ENCODE measurements at places on chromosomes 3 and 15.
A peak's percentile ranks its signal among the peaks of the same experiment; 100 is the strongest.

DNA sequence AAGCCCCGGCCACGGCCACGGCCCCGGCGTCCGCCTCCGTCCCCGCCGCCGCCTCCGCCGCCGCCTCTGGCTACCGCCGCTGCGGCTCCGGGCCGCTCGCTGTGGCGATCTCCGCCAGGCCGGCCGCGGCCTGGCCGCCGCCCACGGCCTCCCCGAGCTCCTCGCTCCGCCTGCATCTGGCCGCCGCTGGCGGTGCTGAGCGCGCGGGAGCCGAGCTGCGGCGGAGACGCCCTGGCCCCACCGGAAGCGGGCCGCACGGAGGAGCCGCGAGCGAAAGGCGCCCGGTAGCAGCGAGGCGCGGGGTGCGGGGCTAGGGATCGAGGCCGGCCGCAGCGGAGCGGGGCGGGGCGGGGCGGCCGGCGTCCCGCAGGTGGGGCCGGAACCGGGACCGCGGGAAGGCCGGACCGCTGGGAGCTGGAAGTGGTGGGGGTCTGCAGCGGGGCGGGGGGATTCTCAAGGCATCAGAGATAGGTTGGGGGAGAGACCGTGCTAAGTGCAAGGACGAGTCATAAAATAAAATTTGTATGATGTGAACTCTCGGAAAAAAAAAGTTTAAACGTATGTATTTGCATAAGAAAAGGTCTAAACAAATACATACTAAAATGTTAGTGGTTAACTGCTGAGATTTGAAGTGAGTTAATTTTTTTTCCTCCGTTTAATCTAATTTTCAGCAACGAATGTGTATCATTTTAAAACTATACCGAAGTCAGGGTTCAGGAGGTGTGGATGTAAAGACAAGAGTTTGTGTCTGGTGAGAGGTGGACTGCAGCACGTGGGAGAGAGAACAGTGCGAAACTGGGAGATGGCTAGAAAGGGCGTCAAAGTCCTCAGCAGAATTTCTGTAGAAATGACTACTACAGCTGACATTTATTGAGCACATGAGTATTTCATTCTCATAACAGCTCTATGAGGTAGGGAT, at the start of gene AVEN:
TSS of gene AVEN (minus strand) at position 334 of the 919 bp plus-strand sequence. CDS start at position 176, 158 bp downstream.
- peak; percentile 65 for DNase-seq

- no peak for DNase-seq
These were observed 469.3 kb downstream of the FHIT start for GRCh38 chr3:60781935-60782334.

- DNase-seq = no peak
These were observed 70.8 kb downstream of the RAB11A start for GRCh38 chr15:65939901-65940617.

DNA sequence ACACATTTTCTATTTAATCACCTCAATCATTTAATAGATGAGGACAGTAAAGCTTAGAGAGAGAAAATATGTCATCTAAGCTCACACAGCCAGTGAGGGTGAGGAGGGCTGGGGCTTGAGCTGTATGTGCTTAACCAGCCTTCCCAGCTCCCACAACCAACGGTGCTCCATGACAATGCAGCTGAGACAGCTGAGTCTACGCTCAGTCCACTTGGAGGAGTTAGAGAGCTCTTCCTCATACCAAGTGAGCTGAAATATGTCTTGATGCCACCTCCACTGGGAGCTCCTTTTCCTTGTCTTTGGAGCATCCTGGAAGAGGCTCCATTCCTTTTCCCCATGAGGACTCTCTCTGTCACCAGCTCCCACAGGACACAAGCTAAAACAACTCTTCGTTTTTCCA, 9.3 kb downstream of the HOMER2 start:
- DNase-seq = no peak

GRCh38 chr3:13145131-13145825, 72.0 kb upstream of the IQSEC1 start:
- DNase-seq = no peak

DNA sequence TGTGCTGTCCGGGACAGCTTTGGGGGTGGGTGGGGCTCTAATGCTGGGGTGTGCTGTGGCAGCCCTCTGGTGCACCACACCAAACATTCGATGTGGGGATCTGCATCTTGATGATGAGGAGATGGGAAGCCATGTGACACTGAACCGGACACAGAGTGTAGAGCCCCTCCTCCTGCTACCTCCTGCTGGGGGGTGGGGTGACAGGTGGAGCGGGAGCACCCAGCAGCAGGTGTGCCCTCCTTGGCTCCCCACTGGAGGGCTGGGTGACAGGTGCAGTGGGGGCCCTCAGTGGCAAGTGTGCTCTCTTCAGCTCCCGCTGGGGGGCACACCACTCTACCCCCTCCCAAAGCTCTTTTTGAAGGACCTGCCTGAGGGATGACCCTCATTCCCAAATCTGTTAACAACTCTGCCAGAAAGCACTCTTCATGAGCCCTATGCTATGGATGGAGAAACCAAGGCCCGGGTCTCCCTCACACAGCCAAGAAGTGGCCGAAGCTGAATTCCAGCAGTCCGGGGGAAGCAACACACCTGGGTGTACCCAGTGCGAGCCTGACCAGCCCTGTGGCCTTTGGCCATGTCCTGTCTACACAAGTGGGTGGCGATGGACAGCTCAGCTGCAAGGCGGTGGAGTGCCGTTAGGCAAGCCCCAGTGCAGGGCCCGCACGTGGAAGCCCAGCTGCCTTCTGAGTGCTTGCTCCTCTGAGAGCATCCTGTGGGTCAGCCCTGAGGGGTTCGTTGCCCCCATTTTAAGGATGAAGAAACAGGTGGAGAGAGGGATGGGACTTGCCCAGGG, 609 bp upstream of the UROC1 start:
- no peak for DNase-seq
